ENCODE measurements at places on chromosomes 11 and 22. TPM values are rescaled to one million over a fixed set of nuclear protein-coding genes. Genes with fewer than 3 reads are reported as not detected.

APOA5 gene
- not detected for total RNA-seq

- DNase-seq = peak; percentile 43
These were observed 511 bp downstream of the DGKZ start for GRCh38 chr11:46347637-46348311.

GRCh38 chr11:19447150-19447566 lies 206.4 kb upstream of the E2F8 start:
- DNase-seq = no peak

DNA sequence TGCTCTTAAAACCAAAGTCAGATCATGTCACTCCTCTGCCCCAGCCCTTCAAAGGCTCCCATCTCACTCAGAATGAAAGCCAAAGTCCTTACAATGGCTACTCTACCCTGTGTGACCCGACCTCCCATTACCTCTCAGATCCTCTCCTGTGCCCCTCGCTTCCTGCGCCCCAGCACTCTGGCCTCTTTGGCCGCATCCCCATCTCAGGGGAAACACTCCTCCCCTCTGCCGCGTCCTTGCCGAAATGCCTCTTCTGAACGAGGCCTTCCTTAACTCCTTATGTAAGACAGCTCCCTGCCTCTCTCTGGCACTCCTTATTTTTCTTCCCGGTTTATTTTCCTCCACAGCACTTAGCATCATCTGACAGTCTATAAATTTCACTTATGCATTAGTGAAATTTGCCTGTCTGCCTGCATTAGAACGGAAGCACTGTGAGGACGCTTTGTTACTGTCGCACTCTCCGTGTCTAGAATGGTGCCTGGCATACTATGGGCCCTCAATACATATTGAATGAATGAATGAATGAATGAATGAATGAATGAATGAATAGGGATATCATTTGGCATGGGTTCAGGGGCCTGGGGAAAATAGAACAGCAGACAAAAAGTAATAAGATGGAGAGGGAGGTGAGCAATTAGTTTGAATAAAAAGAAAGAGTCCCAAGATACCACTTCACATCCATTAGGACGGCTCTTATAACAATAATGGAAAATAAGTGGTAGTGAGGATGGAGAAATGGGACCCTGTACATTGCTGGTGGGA lies 137.8 kb downstream of the CEP164 start:
- DNase-seq = no peak

DNA sequence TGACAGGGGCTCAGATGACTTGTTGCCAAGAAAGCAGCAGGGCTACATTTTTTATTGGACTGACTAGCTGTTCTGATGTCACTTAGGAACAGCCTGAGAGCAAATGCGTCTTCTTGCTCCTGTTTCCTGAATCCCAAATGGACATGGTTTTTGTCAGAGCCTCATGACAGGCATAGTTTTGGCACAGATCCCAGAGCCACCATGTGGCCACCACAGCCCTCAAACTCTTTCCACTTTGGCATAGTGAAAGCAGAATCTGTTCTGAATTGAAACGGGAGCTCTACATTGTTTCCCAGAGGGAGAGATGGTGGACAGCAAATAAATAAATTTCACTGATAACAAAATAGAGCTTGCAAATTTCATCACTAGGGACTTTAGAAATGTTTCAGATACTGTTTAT lies 222.2 kb downstream of the C11orf87 start:
- DNase-seq = no peak

IRF7 gene
- total RNA-seq = 14.3 TPM

MRGPRX4 gene
- not detected for total RNA-seq

GRCh38 chr11:73945396-73945795 lies 5.4 kb upstream of the DNAJB13 start:
- DNase-seq = no peak

DNA sequence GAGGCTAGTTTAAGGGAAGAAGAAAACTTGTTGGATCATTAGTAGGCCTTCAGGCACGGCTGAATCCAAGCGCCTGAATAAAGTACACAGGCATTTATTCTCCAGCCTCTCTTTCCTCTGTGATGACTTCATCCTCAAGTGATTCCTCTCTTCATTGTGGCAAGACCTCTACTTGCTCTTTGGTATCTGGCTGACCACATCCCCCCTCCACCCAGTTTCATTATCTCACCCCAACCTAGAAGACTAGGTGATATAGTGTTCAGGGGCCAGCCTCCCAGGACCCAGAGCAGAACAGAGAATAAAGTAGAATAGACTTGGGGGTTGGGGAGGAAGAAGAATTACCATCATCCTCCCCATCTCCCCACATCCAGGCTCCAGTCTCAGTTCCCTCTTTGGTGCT lies 189.3 kb downstream of the MIAT start:
- no peak for DNase-seq

PITPNM1 gene
- 24.8 TPM for total RNA-seq

NCF4 gene
- total RNA-seq = 44.1 TPM

SREBF2 gene
- total RNA-seq = 67.5 TPM

- no peak for DNase-seq
These were observed 31.2 kb upstream of the LINC01488 start for GRCh38 chr11:69450064-69450856.

HPS5 gene
- 22.1 TPM for total RNA-seq

GRCh38 chr11:11789735-11790369 lies 51.9 kb upstream of the USP47 start:
- no peak for DNase-seq

- DNase-seq = no peak
These were observed 22.6 kb downstream of the DBX1 start for GRCh38 chr11:20137637-20138036.

DNA sequence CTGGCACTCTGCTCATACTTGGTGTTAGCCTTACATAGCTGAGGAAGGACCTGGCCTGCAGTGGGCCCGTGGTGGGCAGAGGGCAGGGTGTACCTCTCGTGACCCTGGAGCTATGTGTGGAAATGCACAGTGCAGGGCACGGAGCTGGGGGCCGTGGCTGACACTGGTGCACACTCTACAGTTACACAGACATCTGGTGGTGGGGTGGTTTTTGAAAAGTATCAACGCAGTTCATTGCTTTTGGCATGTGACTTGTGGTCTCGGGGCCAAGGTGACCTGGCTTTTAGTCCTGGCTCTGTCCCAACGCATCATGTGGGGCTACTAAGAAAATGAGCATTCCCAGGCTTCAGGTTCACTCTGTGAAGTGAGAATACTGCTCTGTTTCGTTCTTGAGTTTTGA lies 553.6 kb downstream of the NTM start:
- no peak for DNase-seq
